ENCODE measurements at places on chromosomes 7 and 10.

DNA sequence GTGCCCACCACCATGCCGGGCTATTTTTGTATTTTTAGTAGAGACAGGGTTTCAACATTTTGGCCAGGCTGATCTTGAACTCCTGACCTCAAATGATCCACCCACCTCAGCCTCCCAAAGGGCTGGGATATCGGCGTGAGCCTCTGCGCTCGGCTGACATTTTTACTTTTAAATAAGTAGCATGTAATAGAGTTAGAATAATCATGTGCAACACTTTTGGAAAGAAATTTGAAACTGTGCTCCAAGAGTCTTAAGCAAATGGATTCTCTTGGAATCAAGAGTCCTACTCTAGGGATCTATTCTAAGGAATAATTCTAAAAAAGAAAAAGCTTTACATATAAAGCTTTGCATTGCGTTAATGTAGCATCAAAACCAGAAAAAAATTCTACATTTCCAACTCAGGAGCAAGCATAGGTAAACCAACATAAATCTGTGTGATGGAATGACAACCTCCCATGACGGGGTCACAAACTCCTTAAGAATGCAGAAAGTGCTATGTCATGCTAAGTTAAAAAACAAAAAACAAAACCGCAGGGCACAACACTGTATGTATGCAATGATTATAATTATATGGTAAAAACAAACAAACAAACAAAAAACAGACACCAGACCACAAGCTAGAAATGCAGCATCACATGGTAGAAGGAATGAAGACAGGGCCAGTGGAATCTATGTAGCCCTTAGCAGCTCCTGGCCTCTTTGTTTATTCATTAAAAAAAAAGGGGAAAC, 98.7 kb downstream of the RNF216 start:
- DNase-seq: no peak

GRCh38 chr7:19290968-19291367, 145.7 kb upstream of the FERD3L start:
- no peak for DNase-seq

DNA sequence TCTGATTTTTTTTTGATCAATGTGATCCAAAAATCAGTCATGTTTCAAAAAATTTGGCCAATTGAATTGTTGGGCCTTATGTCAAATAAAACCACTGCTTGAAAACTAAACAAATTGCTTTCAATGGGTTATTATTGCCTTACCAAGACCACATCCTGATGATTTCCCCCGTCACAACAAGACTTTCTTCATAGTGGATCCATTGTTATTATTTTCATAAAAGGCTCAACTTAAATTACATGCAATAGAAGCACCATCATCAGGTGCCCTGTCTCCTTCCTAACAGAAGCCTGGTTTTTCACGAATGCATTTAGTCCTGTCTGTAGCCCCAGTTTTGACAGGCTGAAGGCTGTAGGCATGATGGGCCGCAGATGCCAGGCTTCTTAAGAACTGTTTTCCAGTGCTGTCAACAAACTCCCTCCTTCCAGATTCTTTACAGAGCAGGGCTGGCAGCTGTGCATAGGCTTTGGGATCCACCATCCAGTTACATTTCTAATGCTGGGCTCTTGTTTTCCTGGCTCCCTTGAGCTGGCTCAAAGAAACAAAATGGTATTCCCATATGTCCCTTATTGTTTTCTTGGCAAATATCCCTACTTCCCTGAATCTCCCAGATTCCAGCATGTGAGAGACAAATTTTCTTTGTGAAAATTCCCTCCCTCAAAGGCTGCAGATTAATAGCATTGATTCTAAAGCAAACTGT, 302.0 kb downstream of the TWIST1 start:
- DNase-seq: no peak

DNA sequence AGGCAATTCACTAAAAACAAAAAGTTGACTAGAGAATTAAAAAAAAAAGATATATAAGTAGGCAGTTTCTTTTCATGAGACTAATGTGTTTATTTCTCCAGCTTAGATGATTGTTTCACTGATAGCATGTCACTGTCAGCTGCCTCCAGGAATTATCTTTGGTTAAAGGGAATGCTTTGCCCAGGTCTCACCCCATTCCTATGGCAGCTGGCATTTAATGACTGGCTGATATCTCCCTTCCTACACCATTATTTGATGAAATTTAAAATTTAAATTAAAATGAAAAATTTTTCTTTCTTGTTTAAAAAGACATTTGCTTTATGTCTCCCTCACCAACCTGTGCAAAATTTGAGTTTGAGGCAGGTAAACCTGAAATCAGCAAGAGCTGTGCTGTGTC, 214.5 kb upstream of the PRSS1 start:
- no peak for DNase-seq

DNA sequence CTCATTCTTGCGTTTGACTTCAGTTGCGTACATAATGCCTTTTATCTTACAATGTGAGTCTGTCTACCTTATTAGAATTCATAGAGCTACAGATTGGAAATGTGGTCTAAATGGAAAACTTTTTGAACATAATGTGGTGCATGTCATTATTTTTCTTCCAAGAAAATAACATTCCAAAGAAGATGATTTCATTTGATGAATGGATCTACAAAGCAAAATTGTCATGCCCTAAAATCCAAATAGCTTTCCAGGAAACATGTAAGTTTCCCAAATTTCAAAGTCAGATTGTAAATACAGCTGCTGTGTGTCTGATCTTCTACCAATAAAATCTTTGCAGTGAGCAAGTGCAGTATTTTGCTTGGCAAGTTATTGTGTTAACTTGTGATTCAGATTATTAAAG, 101.8 kb upstream of the FZD8 start:
- DNase-seq: no peak

DNA sequence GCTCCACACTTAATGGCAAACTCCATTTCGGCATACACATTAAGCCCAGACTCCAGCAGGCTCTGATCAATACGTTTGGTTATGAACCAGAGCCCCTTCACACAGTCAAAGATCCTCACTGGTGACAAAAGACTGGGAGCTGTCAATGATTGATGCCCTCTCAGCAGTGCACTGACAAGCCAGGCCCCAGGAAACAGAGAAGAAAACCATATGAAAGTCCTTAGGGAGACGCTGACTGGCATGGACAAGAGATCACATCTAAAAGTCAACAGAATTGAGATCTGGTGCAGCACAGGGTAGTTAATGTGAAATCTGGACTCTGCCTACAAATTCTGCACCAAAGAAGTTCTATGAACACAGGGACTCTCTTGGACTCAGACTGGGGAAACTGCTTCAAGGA, 600.9 kb upstream of the NRP1 start:
- no peak for DNase-seq

DNA sequence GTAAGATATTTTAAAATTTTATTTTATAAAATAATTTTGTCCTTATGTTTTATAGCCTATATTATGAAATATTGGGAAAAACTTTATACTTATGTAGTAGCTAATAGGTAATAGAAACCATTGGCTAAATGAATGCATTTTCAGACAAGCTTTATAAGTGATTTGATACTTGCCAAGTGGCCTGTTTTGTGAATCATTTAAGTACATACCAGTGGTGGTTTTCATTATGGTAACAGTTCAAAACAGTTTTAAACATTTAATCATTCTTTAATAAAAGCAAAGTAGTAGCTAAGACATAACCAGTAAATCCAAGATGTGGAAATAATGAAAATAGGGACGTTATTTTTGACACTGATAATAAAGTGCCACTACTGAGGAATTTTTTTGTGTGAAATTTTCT, 182.2 kb downstream of the PHF14 start:
- no peak for DNase-seq

DNA sequence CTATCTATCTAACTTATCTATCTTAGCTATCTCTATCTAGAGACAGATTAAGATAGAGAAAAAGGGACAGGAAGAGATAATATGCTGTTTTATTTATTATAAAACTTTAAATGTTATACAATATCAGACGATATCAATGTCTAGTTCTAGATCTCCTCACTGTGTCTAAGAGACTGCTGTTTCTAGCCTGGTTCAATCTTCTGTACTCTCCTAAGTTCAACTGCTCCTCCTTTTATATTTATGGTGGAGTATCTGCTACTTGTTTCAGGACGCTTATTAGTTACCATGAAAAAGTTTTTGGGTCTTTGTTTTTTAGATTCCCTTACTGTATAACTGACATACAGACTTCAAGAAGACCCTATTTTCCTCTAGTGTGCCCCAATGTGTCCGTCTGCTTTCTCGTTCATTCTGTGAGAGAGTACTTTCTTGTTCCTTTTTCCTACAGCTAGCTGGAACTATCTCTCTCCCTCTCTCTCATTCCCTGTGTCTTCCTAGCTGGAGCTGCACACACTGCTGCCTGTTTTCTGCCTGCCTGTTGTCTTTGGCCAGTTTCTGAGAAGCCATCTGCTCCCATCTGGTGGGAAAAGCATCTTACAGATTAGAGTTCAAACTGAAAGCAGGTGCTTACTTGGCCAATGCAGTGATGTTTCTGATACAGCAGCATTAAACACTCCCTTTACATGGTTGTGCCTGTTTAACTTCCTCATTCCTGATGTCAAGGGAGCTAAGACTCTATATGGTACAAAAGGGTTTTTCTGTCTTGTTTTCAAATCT, 49.4 kb upstream of the ARL4A start:
- DNase-seq: peak; percentile 65

DNA sequence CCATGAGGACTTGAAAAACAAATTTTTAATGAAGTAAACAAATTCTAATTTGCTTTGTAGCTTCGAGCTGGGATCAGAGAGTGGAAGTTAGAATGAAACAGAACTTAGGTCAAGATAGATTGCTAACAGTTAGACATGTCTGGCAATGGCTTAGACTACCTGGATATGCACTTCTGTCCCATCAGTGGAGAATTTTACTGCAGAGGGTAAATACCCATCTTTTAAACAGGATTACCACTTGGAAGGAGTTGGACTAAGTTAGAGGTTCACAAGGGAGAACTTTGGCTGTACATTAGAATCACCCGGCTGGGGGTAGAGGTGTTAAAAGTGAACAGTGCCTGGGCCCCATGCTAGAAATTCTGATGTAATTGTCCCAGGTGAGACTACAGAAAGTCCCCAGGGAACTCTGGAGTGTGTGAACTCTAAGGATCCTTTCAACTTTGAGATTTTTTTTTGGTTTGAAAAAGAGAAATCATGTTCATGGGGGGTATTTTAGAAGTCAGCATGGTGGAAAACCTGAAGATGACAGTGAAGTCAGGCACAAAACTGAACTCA, 35.5 kb downstream of the ENTPD1 start:
- no peak for DNase-seq

DNA sequence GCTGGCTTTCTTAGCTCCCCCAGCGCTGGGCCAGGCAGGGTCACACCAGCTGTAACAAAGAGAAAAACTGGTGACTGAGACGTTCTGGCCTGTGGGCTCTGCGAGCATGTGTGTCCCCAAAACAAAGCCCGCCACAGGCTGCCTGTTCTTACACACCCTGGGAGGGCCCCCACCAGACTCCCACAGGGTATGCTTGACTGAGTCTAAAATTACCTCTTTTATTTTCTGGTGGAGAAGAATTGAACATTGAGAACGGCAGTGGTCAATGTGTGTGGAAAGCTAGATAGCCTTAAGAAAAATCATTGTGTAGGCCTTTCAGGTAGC, 808 bp downstream of the C10orf71 start:
- peak; percentile 32 for DNase-seq

- no peak for DNase-seq
Observed at GRCh38 chr7:30178748-30179436, 44.1 kb downstream of the MTURN start.

DNA sequence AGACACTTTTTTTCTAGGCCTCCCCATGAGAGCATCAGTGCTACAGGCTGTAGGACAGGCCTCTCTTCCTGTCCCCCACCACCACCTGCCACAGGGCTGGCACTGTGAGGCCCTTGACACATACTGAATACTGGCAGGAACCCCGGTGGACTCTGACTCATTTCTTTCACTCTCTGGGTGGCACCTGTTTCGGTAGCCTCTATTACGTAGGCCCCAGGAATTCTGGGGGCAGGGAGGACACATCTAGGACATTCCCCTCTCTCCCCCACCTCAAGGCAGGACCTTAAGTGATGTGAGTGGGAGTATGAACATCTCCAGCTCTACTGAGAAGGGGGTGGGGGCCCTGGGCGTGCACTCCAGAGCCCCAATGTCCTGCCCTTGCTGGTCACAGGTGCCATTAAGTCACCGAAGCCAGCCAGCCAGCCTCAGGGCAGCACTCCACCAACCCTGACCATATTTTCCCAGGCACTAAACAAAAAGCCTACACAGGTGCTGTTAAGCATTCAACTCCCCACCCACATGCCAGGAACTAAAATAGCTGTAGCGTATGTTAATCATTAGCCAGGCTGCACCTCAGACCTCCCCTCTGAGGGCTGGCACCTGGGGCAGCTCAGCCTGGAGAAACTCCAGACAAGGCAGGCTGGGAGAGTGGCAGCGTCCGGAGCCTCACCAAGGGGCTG, 8.9 kb downstream of the ANXA11 start:
- no peak for DNase-seq

- peak; percentile 37 for DNase-seq
Observed at GRCh38 chr7:150931199-150931869, 46.8 kb downstream of the KCNH2 start.

GRCh38 chr10:94403380-94404213, 1.3 kb downstream of the TBC1D12 start:
- DNase-seq: peak; percentile 83

- no peak for DNase-seq
Observed at GRCh38 chr10:48938990-48939536, 577 bp downstream of the LRRC18 start.

DNA sequence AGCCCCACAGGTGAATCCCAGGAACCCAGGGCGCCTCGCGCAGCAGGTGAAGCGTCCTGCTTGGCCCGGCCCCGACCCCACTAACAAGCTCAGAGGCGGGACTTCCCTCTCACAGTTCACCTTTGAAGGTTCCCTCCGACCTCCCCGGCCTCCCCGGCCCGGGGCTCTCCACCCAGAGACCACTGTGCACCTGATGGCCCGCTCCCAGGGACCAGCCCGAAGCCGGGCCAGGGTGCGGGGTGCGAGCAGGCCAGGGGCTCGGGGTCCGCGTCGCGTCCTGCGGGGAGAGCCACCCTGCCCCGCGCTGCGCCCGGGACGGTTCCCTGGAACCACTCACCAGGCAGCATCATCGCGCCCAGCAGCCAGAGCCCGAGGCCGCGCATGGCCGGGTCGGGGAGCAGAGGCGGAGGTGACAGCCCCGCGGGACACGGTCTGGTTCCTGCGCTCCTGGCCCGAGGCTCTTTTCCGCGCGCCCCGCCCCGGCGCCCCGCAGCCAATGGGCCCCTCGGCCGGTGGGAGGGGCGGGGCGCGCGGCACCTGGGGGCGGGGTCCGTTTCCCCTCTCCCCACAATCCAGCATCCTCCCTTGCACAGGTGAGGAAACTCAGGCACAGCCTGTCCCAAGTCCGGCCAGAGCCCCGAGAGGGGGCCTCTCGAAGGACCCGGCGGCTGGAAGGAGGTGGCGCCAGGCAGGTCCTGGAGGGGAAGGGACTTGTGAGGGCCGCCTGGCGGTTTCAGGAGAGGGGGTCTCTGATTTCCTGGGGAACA, at the start of gene ADAM8:
Gene ADAM8, minus strand, starts transcription at position 434 of the 767 bp plus-strand sequence. Its CDS starts 51 bp downstream, at position 383.
- peak; percentile 58 for DNase-seq
